ENCODE measurements at places on chromosomes 16 and 17. TPM values are rescaled to one million over a fixed set of nuclear protein-coding genes. Genes with fewer than 3 reads are reported as not detected.

The CACNA1H gene
- total RNA-seq: 12.1 TPM

The FBXL16 gene
- 2.6 TPM for total RNA-seq

The KCNAB3 gene
- total RNA-seq: 3.0 TPM

The PRR11 gene
- total RNA-seq: 45.6 TPM

The KRT39 gene
- total RNA-seq: not detected

Data from A549 treated with CpdA at 1 μM for 4 hours (cell line).